ENCODE measurements at places on chromosomes 3 and 15.
A peak's percentile ranks its signal among the peaks of the same experiment; 100 is the strongest.

- DNase-seq = no peak
These were observed 111.5 kb downstream of the TBL1XR1 start for GRCh38 chr3:177085794-177086193.

DNA sequence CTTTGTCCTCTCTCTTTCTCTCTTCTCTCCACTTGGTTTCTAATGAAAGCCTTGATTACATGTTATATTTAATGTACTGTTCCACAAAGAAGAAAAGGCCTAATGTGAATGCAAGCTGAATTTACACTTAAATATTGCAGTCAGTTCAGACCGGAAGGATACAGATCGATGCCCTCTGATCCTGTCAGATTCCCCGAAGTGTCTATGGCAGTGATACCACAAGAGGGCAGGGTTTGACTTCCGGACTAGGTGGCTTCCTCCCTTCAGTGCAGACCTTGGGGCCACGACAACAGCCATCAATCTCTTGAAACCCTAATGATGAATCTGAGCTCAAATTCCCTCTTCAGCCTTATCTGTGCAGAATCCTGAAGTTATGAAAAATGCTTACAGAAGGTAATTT, 29.5 kb downstream of the AGTR1 start:
- DNase-seq = no peak

DNA sequence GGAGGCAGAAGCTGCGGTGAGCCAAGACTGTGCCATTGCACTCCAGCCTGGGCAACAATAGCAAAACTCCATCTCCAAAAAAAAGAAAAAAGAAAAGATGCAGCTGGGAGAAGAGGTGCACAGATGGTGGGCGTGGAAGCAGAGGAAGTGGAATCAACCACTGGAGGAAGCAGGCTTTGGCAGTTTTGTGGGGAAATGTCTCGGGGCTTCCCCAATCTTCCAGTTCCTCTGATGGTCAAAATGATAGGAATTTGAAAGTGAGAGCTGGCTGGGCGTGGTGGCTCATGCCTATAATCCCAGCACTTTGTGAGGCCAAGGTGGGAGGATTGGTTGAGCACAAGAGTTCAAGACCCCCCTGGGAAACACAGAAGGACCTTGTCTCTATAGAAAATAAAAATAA, 48.1 kb upstream of the SMAD3 start:
- no peak for DNase-seq

- DNase-seq = no peak
These were observed 87.3 kb upstream of the C15orf61 start for GRCh38 chr15:67433495-67434099.

DNA sequence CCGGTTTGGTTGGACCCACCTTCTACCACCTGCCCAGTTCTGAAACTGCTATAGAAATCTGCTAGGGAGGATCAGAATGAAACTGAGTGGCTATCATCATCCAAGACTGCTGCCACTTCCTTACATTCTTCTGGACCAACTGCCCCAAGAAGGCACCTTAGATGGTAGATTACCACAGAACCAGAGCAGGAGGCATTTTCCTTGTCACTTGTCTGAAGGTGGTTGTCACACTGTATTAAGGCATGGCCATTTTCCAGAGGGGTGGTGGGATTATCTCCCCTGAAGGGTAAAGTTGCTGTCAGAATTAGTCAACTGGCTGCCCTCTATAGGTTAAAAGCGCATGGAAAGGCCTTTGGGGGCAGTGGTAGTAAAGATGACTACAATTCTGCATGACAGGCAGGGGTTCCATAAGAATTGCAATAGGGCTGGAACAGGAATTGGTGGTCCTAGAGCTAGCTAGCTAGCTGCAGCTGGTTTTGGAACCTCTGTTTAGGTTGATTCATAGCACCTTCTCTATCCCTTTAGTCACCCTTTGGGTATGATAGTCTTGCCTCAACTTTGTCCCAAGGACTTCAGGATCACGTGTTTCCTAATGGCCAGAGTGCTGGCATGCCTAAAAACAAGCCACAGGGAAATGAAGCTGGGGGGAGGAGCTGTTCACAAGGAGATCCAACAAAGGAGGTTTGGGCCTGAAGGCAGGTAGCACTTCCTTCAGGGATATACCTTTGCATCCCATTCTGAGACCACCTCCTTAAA, 4.8 kb upstream of the CSPG5 start:
- no peak for DNase-seq

DNA sequence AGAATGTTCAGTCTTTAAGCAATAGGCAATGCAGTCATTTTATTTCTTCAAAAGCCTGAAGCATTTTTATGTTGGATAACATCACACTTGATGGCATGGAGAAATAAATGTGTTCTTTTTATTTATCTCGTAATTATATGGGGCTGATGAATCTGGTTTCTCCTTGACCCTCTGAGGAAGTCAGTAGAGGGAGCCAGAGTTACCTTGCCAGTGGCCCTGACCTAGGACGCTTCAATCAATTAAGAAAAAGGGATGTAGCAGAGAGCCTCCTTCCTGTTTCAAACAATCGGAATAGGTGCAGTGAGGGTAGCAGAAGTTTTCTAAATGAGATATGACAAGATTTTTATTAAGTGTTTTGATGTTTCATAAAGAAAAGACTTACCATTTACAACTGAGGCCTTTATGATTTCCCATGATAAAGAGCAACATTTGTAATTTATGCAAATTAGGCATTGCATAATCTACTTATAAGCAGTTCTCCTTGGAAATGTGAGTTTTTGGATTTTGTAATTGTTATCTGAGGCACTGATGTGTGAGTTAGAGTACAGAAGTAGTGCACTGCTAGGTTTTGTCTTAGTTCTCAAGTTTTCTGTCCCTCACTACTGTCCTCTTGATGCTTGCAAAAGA, 129.1 kb downstream of the RAP2B start:
- no peak for DNase-seq

GRCh38 chr3:29152379-29152778, 128.5 kb upstream of the RBMS3 start:
- no peak for DNase-seq

DNA sequence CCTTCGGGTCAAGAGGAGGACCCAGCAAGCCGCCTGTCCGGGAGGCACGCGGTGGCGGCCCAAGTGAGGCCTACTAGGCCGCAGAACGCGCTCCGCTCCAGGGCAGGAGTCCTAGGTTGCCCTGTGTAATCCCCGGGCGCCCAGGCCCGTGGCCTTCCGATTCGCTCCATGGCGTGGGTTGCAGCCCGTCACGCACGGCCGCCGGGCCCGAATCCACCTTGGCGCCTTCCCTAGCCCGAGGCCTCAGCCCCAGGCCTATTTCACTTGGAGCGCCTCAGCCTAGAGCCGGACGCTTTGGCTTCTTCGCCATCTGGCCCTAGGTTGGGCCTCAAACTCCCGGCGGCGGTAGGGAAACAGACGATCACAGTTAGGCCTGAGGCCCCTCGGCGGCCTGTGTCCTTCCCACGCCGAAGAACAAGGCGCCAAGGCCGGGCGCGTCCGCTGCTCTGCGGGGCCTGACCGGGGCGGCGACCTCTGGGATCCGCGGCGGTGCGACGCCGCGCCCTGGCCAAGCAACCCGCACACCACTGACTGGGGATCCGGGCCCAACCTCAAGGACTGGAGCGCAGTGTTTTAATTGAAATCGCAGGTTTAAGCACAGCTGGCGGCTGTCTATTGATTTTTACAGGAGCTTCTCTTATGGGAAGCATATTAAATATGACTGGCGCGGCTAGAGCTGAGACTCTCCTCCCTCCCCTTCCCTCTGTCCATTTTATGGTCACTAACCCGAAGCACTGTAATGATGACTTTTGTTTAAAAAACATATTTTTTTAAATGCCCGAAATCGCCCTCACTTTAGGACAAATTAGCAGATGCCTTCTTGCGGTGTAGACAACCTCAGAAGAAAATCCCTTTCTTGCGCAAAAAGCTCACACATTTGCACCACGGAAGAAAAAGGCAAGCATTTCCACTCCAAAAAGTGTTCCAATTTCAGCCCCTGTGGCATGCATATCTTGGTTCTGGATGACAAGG, 3.8 kb upstream of the FEZF2 start:
- no peak for DNase-seq

- DNase-seq = no peak
These were observed 39.6 kb downstream of the NIPA2 start for GRCh38 chr15:22878103-22878502.

- peak; percentile 75 for DNase-seq
These were observed 1.1 kb downstream of the EDEM1 start for GRCh38 chr3:5188419-5189221.

DNA sequence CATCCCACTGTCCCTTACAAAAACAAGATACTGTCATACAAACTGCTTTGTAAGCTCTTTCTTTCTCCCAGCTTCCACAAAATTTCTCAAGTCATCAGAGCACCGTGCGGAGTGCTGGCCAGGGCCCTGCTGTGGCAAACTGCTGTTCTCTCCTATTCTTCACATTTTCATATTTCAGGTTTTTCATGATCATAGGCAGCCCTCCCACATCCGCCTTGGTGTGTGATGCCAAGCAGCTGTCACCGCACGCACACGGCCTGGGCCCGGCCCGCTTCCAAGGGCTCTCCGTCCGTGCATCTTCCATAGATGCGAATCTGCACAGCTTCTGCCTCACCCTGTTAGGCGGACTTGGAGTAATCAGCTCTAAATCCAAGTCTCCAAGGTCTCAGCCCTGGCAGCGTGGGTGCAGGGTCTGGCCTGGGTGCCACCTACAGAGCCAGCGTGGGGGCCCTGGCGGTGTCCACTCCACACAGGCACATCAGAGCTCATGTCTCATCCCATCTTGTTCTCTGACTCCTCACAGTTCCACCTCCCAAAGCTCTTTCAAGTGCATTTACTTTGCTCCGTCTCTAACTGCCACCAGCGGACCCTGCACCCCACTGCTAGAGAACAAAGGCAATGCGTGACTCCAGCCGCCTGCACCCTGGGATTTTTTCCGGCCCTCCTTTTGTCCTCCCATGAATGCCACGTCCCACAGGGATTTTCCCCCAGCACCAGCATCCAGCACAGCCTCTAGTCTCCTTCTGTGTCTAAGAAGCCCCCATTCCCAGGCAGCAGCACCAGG, 27.2 kb downstream of the CYFIP1 start:
- DNase-seq = no peak

- no peak for DNase-seq
These were observed at the start of gene HRG for GRCh38 chr3:186665625-186666188. HRG (plus strand) TSS chr3:186666014; CDS start chr3:186666032, 18 bp downstream.

- no peak for DNase-seq
These were observed 11.2 kb upstream of the KLHL40 start for GRCh38 chr3:42674146-42674545.

DNA sequence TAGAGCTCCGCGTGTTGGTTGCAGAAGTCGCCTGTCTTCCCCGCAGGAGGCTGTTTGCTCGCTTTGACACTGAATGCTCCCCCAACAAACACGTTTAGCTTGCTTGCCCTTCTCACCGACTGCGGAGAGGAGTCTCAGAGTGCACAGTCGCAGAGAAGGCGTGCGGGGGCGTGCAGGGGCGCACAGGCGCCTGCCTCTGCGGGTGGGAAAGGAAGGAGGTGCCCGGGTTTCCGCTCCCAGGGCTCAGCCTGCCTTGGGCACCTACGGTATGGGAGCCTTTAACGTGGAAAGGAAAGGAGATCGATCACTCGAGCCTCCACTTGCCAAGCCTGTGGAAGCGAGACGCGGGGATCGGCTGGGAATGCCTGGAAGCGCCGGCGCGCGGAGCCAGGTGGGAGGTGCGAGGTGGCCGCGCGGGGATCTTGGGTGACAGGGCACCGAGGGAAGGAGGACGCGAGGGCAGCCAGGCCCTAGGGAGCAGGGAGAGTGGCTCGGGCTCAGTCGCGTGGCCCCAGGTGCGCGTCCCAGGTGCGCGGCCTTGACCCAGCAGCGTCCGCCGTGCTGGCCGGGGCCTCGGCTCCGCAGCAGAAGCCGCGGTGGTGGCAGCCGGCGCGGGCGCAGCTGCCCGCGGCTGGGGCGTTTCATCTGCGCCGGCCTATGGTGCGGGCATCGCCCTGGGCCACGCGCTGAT, at the start of gene FAN1:
Gene FAN1 (plus strand): TSS at position 419 of the 691 bp plus-strand sequence. CDS start 749 bp downstream, outside the sequence.
- DNase-seq = peak; percentile 79

- DNase-seq = no peak
These were observed 14.7 kb downstream of the CHD2 start for GRCh38 chr15:92914768-92915221.

DNA sequence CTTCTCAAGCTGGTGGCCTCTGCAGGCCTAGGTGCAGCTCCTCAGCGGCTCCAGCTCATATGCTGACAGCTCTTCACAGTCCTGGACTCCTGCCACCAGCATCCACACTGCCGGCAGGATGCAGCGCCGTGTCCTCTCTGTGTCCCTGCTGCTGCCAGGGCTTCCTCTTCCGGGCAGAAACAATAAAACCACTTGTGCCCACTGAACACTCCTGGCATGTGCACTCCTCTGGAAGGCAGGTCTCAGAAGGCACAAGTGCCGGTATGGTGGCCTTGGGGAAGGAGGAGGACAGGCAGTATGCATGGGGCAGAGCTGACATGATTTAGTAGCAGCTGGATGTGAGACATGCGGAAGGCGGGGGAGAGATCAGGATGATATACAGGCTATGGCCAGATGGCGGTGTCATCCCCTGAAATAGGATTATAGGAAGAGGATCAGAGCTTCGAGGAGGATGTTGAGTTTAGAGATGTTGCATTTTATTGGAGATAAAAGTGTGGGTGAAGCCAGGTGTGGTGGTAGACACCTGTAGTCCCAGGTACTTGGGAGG, 7.5 kb upstream of the MAN2A2 start:
- no peak for DNase-seq

DNA sequence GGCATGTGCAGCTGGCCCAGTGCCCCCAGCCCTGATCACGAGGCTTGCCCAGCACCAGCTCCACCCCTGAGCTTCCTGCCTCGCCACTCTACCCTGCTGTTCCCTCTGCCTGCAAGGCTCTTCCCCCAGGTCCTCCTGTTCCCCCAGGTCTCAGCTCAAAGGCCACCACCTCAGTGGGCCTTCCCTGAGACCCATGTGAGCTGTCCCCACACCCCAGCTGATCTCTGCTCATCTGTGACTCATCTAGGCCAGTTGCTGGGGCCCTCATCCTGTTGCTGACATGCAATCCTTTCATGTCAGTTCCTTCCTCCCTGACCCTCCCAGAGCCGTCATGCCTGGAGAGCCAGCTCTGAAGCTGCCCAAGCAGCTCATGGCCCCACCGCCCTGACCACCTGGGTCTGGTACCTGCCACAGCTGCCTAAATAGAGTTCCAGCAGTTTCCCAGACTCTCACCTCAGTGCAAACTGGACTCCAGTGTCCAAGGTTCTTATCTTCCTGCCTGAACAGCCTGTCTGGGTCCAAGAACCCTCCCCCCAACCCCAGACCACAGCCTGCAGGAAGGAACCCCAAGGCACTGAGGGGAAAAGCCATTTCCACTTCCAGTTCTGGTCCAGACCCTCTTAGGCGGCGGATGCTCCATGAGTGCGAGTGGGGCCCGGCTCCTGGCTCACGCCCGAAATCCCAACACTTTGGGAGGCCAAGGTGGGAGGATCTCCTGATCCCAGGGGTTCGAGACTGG, 116.6 kb upstream of the IQSEC1 start:
- no peak for DNase-seq

DNA sequence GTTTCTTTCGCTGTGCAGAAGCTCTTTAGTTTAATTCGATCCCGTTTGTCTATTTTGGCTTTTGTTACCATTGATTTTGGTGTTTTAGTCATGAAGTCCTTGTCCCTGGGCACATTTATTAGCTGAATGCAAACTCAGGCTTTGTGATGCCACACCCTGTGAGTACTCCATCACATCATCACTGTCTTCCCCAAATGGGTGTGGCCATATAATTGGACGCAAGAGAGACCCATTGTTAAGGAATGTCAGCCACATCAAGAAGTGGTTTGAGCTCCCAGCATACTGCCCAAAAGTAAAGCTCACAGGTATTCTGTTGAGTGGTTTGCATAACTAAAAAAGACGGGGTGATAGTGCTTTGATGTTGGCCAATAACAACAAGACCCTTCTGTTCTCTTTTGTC, 245.7 kb downstream of the SV2B start:
- DNase-seq = no peak

Measured in CD4-positive, alpha-beta T cell (primary cell).